AG10803 (cell line): ENCODE measurements at places on chromosomes 3 and 15.

DNA sequence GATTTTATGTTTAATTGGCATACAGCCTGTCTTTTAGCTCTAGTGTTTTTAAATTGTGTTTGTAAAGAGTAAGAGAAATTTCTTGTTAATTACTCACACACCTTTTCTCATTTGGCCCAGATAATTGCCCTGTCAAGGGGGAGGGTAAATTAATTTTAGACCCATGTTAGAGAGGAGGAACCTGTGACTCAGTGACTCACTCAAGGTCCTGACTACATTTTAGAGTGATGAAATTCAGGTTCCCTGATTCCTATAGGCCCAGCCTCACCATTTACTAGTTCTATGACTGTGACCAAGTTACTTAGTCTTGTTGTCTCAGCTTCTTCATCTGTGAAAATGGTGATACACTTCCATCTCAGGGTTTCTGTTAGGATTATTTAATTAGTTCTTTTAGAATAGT, 125.2 kb upstream of the DPH6 start:
- DNase-seq, result no peak

- DNase-seq, result peak; percentile 13
Observed at GRCh38 chr3:146195605-146196004, 34.6 kb upstream of the PLOD2 start.

GRCh38 chr3:197381371-197381770, 83.0 kb upstream of the DLG1 start:
- no peak for DNase-seq

- DNase-seq, result peak; percentile 9
Observed at GRCh38 chr3:13623101-13623654, 74.3 kb downstream of the FBLN2 start.

DNA sequence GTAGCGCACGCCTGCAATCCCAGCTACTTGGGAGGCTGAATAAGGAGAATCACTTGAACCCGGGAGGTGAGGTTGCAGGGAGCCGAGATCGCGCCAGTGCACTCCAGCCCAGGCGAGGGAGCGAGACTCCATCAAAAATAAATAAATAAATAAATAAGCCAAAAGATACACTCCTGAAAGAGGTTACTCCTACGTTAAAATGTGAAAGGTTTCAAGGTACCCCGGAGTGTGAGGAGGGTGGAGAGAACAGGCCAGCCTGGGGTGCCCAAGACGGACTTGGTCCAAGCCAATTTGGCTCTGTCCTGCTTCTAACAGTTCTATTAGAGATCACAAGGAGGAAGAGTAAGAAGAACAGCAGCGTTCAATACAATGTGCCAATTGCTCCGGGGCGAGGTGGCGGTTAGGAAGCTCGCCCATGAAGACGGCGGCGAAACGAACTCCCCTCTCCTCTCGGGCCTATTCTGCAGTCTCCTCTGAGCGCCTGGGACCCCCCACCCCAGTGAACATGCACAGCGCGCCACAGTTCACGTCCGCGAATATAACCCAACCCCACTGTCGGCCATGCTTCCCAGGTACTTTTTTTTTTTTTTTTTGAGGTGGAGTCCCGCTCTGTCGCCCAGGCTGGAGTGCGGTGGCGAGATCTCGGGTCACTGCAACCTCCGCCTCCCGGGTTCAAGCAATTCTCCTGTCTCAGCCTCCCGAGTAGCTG, 942 bp downstream of the ELP6 start:
- DNase-seq, result peak; percentile 23

DNA sequence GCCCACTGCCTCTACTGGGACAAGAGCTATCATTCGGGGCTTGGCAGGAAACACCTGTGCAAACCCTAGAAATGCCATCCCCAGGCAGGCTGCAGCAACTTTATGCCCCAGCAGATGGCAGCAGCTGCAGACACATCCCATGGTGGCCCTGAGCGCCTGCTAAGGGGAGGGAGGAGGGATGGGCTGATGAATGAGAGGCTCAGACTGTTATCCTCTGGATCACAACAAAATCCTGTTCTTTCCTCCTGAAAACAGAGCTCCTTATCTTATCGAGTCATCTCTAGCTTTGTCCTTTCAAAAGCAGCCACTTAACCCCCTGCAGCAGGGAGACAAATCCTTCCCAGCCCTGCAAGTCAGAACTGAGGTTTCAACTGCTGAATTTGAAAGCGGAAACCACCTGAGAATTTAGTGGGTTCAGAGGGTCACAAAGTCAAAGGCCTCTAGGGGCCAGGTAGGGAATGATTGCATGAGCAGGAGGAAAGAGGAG, 90.6 kb upstream of the PROK2 start:
- DNase-seq, result peak; percentile 66

DNA sequence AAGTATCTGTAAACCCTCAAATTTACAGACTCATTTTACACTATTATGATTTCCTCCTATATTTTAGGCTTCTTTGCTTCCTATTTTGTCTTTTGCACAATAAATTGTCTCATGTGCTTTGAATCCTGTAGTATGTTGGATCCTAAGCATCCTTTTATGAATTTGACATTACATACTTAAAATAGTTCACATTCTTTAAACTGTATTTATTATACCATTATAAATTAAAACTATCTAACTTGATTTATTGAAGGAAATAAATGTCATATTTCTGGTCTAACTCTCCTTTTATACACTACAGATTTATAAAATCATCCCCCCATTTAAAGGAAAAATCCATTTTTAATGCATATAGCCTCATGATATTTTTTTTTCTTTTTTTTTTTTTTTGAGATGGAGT, 32.6 kb downstream of the EHHADH start:
- DNase-seq, result no peak

GRCh38 chr15:43270676-43271306, 4.1 kb upstream of the TGM5 start:
- DNase-seq, result no peak

GRCh38 chr3:3552761-3553160, 246.5 kb upstream of the LRRN1 start:
- no peak for DNase-seq
